D341Med (cell line): ENCODE measurements at places on chromosomes 2 and 18.
A peak's percentile ranks its signal among the peaks of the same experiment; 100 is the strongest.

- no peak for DNase-seq
These were observed 8.2 kb upstream of the TTC21B start for GRCh38 chr2:165961818-165962217.

DNA sequence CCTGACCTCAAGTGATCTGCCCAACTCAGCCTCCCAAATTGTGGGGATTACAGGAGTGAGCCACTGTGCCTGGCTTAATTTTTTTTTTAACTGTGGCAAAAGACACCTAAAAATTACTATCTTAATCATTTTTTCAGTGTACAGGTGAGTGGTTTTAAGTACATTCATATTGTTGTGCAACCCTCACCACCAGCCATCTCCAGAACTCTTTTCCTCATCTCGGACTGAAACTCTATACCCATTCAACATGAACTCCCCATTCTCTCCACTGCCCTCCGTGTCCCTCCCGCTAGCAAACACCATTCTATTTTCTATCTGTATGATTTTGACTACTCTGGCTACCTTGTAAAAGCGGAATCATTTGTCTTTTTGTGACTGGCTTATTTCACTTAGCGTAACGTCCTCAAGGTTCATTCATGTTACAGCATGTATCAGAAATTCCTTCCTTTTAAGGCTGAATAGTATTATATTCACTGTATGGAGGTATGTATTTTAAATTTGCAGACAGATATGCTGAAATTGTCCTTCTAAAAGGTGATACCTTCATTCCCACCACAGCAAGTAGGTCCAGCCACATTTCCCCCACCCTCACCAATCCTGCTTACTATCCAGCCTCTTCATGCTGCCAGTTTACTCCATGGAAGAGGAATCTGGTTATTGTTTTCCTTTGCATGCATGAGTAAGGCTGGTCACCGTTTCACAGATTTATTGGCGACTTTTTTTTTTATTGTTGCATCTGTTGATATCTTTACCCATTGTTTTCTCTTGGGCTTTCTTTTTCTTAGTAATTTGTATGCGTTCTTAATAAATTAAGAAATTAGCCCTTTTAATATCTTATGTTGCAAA is 40.6 kb upstream of the ANXA4 start:
- DNase-seq, result no peak

DNA sequence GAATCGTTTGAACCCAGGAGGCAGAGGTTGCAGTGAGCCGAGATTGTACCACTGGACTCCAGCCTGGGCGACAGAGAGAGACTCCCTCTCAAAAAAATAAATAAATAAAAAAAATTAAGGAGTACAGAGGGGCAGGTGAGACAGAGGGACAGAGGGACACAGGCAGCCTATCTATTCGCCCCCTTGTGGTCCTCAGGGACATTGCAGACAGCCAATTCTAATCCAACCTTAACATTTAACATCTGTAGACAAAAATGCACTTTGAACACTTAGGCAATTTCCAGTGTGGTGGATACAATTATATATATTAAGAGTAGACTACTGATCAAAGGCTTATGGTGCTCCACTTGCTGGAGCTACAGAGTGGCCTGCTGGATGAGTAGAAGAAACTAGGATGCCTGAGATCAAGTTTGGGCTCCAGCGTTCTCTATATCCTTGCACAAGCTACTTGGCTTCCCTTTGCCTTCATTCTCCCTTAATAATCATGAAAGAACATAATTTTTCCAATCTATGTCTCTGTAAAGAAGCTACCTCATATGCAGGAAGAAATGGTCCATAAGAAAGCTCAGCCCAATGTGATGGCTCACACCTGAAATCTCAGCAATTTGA is 8.2 kb upstream of the SMARCAL1 start:
- peak; percentile 46 for DNase-seq

DNA sequence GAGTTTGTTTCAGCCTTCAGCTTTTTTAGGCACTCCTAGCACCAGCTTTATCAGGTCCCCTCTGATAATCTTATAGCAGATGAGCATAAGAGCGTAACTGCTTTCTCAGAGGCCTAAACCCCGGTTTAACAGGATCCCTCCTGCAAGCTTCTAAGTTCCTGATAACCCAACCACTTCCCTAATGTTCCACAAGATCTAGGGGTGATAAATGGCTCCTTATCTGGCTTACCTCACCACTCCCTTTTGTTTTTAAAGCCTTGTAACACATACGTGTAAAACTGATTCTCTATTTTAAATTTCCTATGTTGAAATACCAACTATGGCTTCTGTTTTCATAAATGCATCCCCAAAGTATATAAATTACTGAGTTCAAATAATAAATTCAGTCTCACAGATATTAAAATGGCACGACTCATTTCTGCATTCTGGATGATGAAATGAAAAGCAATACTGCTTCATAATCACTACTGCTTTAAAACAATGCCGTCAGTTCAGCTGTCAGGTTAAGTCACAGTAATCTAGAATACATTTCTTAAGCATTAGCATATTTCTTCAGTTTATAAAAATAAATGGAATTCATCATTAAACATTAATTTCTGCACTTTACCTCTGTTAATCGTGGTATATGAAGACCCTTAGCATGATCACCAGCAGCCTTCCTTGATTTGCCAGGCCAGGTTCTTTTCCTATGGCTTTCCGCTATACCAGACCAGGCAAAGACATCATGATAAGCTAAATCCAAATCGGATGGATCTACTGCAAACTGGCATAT is 126.3 kb downstream of the C2orf74 start:
- DNase-seq, result no peak

DNA sequence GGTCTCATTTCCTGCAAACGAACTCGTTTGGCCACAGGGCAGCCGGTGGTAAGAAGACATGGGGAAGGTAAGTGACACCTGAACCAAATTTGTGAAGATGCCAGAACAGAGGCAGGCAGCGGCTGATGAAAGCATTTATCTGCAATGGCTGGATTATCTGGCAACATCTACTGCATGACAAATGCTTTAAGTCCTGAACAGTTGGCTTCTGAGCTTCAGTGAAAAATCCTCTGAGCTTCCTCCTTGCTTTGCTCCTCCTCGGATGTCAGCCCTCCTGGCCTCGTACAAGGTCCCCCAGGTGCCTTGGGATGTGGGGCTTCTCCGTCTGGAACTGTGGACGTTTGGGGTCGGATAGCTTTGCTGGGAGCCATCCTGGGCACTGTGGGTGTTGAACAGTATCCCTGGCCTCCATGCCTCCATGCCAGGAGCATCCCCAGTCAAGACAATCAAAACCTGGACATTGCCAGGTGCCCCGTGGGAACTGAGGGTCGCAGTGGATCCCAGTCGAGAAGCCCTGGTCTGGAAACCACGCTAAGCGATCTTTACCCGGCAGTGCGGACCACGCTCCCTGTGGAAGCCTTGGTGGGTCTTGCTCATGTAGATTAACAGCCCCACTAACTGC is 49.3 kb downstream of the KCNG2 start:
- DNase-seq, result no peak

- DNase-seq, result no peak
These were observed 66.1 kb downstream of the C18orf54 start for GRCh38 chr18:54423831-54424230.

- DNase-seq, result no peak
These were observed 599.1 kb downstream of the NYAP2 start for GRCh38 chr2:225998653-225999052.

GRCh38 chr18:37571266-37571665 is 5.7 kb upstream of the CELF4 start:
- DNase-seq, result no peak

DNA sequence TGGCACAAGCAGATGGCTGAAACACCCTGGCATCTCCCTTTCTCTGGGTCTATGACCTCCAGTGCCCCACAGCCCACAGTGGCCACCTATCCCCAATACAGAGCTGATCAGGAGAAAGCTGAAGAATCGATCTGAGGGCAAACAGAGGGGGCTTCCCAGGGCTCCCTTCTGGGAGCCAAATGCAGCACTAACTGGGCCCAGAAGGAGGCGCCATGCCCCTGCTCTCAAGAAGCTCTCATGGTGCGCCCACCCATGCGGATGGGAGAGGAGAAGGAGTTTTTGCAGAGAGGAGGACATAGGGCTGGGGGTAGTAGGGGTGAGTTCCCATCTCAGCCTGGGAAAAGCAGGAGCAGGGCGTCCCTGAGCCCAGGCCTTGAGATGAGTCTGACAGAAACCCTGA is 787.3 kb upstream of the RAB6C start:
- DNase-seq, result no peak

- no peak for DNase-seq
These were observed 18.6 kb downstream of the MBOAT2 start for GRCh38 chr2:8984855-8985254.

DNA sequence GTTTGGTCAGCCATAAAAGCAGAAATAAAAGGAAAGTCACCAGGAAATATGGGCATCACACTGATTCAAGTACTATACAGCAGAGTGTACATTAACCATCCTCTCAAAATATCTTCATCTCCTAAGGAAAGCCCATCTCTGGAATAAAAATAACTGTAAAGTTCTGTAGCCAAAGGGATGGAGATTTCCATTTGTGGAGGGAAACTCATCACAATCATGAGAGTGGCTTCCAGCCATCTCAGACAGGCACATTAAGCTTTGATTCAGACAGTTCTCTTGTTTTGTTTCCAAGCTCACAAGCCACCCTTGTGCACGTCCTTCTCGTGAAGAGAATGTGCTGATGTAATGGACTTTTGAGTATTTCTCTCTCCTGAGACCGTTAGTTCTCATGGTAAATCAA is 695.5 kb downstream of the LRRTM4 start:
- no peak for DNase-seq
